ENCODE measurements at places on chromosomes 11 and 22. TPM values are rescaled to one million over a fixed set of nuclear protein-coding genes. Genes with fewer than 3 reads are reported as not detected.
A peak's percentile ranks its signal among the peaks of the same experiment; 100 is the strongest.

The IL17REL gene
- not detected for total RNA-seq

The OR10D3 gene
- not detected for total RNA-seq

The TUBA8 gene
- 3.3 TPM for total RNA-seq

The GVQW3 gene
- 6.5 TPM for total RNA-seq

The ROBO4 gene
- not detected for total RNA-seq

The P2RY6 gene
- not detected for total RNA-seq

The SLC37A2 gene
- total RNA-seq = 0.18 TPM

The LMO1 gene
- not detected for total RNA-seq

The RIMBP3B gene
- total RNA-seq = 3.9 TPM

The GAL gene
- not detected for total RNA-seq

The MRGPRE gene
- total RNA-seq = not detected

The SAAL1 gene
- total RNA-seq = 18.4 TPM

The SHANK3 gene
- 0.22 TPM for total RNA-seq

GRCh38 chr11:27770576-27770975 lies 70.3 kb upstream of the BDNF start:
- no peaks in the 10 kb centered on the region for H3K27me3 ChIP-seq
- H3K27ac ChIP-seq = no peak overlapping the region
- H3K4me1 ChIP-seq = no peaks in the 10 kb centered on the region
- no peak for DNase-seq

- peaks cover 7% of the 10 kb centered on the region for H3K36me3 ChIP-seq
- no peaks in the 10 kb centered on the region for H3K27me3 ChIP-seq
- peak overlapping the region; percentile 63 for H3K4me3 ChIP-seq
- H3K27ac ChIP-seq = no peak overlapping the region
Observed at GRCh38 chr11:828506-829175, 922 bp downstream of the CRACR2B start.

- H3K27ac ChIP-seq = no peak overlapping the region
- no peaks in the 10 kb centered on the region for H3K36me3 ChIP-seq
- peaks cover 21% of the 10 kb centered on the region for H3K27me3 ChIP-seq
- no peak overlapping the region for H3K4me3 ChIP-seq
- no peak for DNase-seq
- H3K4me1 ChIP-seq = peaks cover 5% of the 10 kb centered on the region
Observed at GRCh38 chr11:33997584-33998251, 53.8 kb upstream of the CAPRIN1 start.

DNA sequence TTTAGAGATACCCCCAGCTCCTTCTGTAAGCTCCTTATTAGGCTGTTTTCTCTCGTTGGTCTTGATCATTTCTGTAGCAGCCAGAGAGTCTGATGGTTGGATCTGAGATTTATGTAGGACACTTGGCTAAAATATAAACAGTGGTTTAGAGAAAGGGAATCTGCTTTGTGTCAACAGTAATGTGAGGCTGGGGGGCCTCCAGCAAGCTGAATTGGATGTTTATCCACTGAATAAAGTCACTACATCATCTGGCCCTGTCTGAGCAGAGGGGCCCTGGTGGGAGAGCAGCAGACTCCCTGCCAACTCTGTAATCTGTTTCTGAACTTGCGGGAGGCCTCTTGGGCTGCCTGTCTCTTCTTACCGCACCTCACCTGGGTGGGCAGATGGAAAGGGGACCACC lies 328.5 kb upstream of the PLET1 start:
- no peak for DNase-seq
- no peaks in the 10 kb centered on the region for H3K27me3 ChIP-seq
- no peaks in the 10 kb centered on the region for H3K4me1 ChIP-seq
- no peaks in the 10 kb centered on the region for H3K36me3 ChIP-seq
- no peak overlapping the region for H3K4me3 ChIP-seq

DNA sequence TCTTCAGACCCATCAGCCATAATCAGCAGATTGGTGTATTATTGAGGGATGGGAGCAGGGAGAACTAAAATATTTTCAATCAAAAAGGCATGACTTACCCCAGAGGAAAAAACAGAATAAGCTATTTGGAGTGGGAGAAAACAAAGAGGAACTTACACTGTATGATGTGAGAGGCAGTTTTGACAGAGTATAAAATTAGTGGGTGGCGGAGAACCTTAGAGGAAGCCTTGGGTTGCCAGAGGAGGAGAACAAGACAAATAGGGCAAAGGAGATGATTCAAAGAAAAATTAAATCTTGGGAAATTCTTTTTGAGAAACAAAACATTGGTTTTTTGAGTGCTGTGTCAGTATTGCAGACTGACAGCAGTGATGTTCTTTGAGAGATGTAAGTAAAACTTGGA lies 285.0 kb downstream of the C11orf87 start:
- H3K4me1 ChIP-seq = no peaks in the 10 kb centered on the region
- no peaks in the 10 kb centered on the region for H3K27me3 ChIP-seq
- no peak overlapping the region for H3K27ac ChIP-seq
- H3K36me3 ChIP-seq = no peaks in the 10 kb centered on the region

GRCh38 chr22:40243891-40244290 lies 66.2 kb downstream of the TNRC6B start:
- H3K27me3 ChIP-seq = no peaks in the 10 kb centered on the region
- no peak overlapping the region for H3K4me3 ChIP-seq
- H3K36me3 ChIP-seq = peaks cover 7% of the 10 kb centered on the region
- H3K27ac ChIP-seq = no peak overlapping the region

DNA sequence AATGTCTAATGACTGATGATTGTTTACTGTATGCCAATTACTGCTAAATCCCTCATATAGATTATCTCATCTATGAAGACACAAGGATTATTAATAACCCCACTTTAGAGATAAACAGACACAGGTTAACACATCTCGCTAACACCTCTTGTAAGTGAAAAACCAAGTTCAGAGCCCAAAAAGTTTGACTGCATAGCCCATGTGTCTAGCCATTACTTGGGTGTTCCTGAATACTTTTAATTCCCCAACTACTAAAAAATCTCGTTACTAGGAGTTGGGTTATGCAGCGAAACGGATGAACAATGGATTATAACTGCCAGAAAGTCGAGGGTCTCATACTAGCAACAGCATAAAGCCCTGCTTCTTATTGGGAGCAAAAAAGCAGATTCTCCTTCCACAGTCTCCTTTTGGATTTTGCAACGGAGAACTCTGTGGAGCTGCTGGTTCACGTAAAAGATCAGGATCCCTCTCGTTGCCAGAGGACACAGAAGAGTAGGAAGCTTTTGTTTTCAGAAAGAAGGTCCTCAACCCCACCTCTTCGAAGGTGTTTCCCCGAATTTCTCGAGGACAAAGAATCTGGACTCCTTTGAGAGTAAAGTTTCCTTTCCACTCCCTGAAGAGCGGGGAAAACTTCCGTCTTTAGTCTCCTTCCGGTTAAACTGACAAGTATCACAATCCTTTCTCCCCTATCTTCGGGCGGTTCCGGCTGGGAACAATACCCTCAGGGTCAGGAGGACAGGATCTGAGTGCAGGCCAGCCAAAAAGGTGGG lies 979 bp downstream of the ZBED5 start:
- H3K4me1 ChIP-seq = peaks cover 18% of the 10 kb centered on the region
- H3K27me3 ChIP-seq = no peaks in the 10 kb centered on the region
- H3K36me3 ChIP-seq = peaks cover 3% of the 10 kb centered on the region
- no peak for DNase-seq
- peak overlapping the region; percentile 95 for H3K27ac ChIP-seq

- no peaks in the 10 kb centered on the region for H3K36me3 ChIP-seq
- H3K27me3 ChIP-seq = no peaks in the 10 kb centered on the region
- no peak overlapping the region for H3K27ac ChIP-seq
- peaks cover 5% of the 10 kb centered on the region for H3K4me1 ChIP-seq
- no peak overlapping the region for H3K4me3 ChIP-seq
Observed at GRCh38 chr11:94876222-94876621, 97.1 kb downstream of the CWC15 start.

GRCh38 chr11:119859684-119860083 lies 130.7 kb upstream of the NECTIN1 start:
- no peak overlapping the region for H3K4me3 ChIP-seq
- H3K27ac ChIP-seq = no peak overlapping the region
- no peaks in the 10 kb centered on the region for H3K36me3 ChIP-seq
- H3K4me1 ChIP-seq = no peaks in the 10 kb centered on the region
- DNase-seq = no peak

- H3K27ac ChIP-seq = no peak overlapping the region
- no peak for DNase-seq
- H3K36me3 ChIP-seq = no peaks in the 10 kb centered on the region
- H3K27me3 ChIP-seq = no peaks in the 10 kb centered on the region
- H3K4me1 ChIP-seq = peaks cover 26% of the 10 kb centered on the region
Observed at GRCh38 chr11:9385327-9385899, 961 bp downstream of the IPO7 start.

- H3K27me3 ChIP-seq = no peaks in the 10 kb centered on the region
- no peak for DNase-seq
- peaks cover 2% of the 10 kb centered on the region for H3K4me1 ChIP-seq
- peaks cover 5% of the 10 kb centered on the region for H3K36me3 ChIP-seq
Observed at GRCh38 chr11:133934599-133935550, 21.9 kb downstream of the IGSF9B start.

- H3K4me1 ChIP-seq = no peaks in the 10 kb centered on the region
- no peak overlapping the region for H3K4me3 ChIP-seq
- no peak overlapping the region for H3K27ac ChIP-seq
- no peak for DNase-seq
- H3K27me3 ChIP-seq = no peaks in the 10 kb centered on the region
- H3K36me3 ChIP-seq = no peaks in the 10 kb centered on the region
Observed at GRCh38 chr11:23555085-23555484, 694.8 kb upstream of the CCDC179 start.

DNA sequence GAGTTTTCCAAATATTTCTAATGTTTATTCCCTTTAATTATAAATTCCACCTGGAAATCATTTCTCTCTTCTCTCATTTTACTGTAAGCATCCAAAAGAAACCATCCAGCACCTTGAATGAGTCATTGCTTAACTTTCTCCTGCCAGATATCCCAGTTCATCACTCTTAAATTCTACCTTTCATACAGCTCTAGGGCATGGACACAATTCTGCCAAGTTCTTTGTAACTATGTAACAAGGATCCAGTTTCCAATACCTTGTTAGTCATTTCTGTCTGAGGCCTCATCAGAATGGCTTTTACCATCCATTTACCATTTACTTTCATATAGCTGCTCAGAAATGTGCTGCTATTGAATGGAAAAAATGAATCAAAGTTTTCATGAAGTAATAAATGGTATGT lies 455.4 kb upstream of the TENM4 start:
- H3K4me1 ChIP-seq = no peaks in the 10 kb centered on the region
- no peak overlapping the region for H3K4me3 ChIP-seq
- H3K36me3 ChIP-seq = no peaks in the 10 kb centered on the region

- no peaks in the 10 kb centered on the region for H3K27me3 ChIP-seq
- H3K27ac ChIP-seq = no peak overlapping the region
- H3K4me1 ChIP-seq = no peaks in the 10 kb centered on the region
- no peak for DNase-seq
- no peaks in the 10 kb centered on the region for H3K36me3 ChIP-seq
Observed at GRCh38 chr22:33240888-33241475, 182.8 kb upstream of the SYN3 start.
